ENCODE measurements at places on chromosomes 2 and 18.

DNA sequence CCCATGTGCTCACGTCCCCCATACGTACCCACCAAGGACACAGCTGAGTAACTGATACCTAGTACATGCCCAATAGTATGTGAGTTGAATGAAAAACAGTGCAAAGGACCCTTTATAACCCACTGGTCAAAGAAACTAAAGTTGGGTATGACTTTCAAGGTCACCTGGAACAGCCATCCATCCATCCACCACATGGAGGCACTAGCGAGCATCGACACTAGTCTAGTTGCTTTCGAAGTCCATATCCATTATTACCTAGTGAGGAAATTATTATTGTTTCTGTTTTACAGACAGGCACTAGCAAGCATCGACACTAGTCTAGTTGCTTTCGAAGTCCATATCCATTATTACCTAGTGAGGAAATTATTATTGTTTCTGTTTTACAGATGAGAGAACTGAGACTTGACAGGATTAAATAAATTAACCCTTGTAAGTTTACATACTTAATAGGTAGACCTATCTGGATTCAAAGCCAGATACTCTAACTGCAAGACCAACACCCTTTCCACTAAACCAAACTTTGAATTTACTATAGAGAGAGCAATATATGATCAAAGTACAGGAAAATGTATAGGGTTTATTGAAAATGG lies 233.7 kb downstream of the METTL4 start:
- DNase-seq, result no peak

GRCh38 chr2:130878316-130878715 lies 41.6 kb downstream of the ARHGEF4 start:
- no peak for DNase-seq

DNA sequence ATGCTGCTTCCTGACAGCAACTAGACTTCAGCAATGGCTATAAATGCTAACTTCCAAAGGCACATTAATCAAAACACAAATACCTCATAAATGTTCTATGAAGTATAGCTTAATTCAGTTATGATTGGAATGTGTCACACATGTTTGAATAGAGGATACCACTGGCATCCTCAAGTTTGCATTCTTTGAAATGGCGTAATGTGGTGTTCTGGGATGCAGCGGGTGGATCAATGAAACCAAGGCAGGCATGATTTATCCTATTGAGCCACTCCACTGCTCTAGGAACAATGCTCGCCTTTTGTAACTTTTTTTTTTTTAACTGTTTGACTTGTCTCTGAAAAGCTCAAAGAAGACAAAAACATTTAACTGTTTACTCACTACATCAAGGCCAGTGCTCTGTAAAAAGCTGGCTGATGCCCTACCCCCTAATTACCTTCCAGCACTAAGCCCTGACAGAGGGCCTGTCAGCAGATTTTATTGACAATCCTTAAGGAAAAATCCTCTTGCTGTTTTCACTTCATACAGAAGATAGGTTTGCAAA lies 278.8 kb upstream of the SESTD1 start:
- DNase-seq, result no peak

DNA sequence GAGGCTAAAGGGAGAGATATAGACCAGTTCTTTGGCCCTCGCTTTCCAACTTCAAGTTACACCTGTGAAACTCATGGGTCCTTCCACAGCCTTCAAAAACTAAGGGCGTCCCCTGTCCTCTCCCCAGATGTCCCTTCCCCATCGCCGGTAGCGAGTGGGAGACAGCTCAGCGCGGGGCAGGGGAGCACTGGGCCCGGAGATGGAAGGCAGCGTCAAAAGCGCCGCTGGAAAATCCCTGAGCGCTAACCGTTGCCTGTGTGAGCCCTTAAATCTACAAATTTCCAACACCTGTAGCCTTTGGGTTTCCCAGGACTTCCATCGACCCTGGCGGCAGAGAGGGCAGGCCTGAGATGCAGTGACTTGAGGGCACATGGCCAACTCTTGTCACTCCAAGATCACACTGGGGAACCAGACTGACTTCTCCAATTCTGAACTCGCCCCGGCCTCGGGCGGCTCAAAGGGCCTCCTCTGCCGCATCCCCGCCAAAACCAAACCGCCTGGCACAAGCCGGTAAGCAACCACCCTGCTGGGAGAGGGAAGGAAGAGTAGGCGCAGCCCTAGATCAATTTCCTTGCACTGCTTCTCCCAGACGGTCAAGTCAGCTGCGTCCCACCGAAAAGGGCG lies 879 bp upstream of the EPAS1 start:
- DNase-seq, result no peak

DNA sequence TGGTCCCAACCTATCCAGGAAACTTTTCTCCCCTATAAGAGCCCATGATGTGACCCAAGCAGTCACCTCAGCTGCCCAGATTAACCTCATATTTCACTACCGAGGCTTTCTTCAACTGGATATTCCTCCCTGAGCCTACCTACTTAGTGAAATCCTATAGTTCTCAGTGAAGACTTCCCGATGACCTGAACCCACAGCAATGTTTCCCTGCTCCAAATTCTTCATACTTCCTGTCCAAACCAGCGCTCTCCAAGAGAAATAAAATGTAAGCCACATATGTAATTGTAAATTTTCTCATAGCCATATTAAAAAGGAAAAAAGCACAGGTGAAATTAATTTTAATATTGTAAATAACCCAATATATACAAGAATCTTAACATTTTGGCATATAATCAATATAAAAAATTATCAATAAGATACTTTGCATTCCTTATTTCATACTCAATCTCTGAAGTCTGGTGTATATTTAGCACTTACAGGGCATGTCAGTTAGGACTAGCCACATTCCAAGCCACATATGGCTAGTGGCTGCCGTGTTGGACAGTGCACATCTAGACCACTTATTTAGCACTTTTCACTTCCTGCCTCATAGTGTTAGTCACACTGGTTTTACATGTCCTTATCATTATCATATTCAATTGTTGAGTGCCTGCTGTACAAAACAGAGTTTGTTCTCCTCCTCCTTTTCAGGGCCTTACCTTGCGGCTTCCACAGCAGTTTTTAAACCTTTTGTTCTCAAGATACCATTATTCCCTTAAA lies 1.9 kb upstream of the STAT4 start:
- no peak for DNase-seq

DNA sequence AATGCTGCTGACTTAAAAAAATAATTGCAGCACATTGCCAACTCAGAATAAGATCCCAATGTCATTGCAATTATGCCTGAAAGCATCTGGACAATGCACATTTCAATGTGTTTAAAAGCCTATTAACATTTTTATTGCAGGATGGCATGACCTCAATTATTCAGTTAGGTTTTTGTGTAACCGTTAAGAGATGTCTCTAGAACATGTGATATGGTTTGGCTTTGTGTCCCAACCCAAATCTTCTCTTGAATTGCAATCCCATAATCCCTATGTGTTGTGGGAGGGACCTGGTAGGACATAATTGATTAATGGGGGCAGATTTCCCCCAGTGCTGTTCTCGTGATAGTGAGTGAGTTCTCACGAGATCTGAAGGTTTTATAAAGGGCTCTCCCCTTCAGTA lies 43.2 kb upstream of the ZC3H15 start:
- no peak for DNase-seq

Measured in LNCaP clone FGC (cell line).